ENCODE measurements at places on chromosomes 5 and 9.

- DNase-seq = no peak
These were observed 24.1 kb upstream of the RNF20 start for GRCh38 chr9:101509572-101509971.

DNA sequence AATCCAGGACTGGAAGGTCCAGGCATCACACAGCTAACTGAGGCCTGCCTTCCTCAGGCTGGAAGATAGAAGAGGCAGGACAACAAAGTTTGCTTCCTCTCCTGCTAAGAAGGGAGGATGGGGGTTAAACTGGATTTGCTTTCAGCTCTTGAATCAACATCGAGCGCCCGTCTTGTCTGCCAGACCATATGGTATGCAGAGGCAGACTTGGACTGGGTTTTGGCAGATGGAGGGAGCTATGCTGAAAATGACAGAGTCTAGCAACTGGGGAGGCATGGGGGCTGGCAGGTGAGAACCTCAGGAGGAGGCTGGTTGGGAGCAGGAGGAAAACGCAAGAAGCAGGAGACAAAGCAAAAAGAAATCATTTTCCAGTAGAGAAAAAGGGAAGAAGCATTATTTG lies 289.5 kb upstream of the IL12B start:
- no peak for DNase-seq

GRCh38 chr5:81313686-81314085 lies 12.3 kb downstream of the ZCCHC9 start:
- no peak for DNase-seq

- DNase-seq = peak; percentile 15
These were observed 232.6 kb downstream of the PRDM9 start for GRCh38 chr5:23740029-23740428.

DNA sequence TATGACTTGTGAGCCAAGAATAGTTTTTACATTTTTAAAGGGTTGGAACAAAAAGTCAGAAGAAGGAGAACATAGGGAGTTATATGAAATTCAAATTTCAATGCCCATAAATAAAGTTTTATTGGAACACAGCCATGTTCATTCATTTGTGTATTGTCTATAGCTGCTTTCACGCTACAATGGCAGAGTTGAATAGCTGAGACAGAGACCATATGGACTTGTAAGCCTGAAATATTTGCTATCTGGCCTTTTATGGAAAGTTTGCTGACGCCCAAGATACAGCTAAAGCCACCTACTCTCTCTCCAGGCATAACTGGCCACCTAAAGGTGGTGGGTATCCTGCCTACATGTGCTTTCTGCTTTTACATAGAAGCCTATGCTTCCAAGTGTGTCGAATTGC lies 10.9 kb downstream of the DAB2IP start:
- DNase-seq = no peak

DNA sequence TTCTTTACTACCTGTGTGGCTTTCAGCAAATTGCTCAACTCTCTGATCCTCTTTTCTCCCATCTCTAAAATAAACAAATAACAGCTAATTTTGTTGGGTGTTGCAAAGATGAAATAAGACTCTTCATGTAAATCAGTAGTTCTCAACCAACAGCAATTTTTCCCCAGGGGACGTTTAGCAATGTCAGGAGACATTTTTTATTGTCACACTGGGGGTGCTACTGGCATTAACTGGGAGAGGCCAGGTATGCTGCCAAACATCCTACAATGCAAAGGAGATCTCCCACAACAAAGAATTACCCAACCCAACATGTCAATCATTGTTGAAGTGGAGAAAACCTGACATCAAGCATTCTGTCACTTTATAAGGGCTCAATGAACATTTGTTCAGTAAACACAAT lies 19.7 kb downstream of the ADRA1B start:
- no peak for DNase-seq

GRCh38 chr9:71271602-71272001 lies 150.2 kb upstream of the TRPM3 start:
- DNase-seq = peak; percentile 54

- DNase-seq = no peak
These were observed 17.0 kb downstream of the IRX1 start for GRCh38 chr5:3612591-3613042.

Measured in NCI-H1105 treated with DMSO at 0.1 percent for 48 hours (cell line).